ENCODE measurements at places on chromosomes 1 and 21.

GRCh38 chr1:158572226-158572625 lies 1.8 kb upstream of the OR6P1 start:
- no peak for DNase-seq

- peak; percentile 91 for DNase-seq
Measured at GRCh38 chr21:45308194-45309068, 20.7 kb upstream of the POFUT2 start.

DNA sequence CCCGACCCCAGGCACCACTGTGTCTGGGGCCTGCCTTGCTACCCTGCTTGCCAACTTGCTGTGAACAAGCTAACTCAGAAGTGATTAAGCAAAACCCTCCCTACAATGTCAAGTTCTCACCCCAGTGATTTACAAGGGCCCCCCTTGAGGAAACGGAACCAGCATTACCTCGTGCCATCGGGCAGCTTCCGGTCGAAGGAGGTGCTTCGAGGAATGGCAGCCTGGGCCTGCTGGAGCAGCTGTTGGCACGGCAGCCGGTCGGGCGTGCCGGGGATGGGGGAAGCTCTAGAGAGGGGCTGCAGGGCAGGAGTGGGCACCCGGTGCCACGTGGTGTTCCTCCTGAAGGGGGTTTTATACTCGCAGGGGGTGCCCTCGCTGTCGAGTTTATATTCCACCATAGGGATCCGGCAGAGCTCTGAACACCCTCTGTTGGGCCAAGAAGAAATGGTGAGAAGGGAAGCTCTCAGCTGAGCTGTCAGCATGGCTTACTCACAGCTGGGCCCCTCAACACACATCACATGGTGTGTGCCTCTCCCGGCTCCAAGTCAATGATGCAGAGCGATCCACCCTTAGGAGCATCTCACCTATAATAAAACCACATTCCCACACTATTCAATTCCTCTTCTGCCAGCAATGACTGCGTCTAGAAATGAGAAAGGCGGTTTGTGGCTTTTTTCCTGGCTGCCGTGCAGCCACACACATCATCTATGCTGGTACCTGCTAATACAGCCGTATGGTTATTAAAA lies 184.4 kb downstream of the SIPA1L2 start:
- DNase-seq, result no peak

DNA sequence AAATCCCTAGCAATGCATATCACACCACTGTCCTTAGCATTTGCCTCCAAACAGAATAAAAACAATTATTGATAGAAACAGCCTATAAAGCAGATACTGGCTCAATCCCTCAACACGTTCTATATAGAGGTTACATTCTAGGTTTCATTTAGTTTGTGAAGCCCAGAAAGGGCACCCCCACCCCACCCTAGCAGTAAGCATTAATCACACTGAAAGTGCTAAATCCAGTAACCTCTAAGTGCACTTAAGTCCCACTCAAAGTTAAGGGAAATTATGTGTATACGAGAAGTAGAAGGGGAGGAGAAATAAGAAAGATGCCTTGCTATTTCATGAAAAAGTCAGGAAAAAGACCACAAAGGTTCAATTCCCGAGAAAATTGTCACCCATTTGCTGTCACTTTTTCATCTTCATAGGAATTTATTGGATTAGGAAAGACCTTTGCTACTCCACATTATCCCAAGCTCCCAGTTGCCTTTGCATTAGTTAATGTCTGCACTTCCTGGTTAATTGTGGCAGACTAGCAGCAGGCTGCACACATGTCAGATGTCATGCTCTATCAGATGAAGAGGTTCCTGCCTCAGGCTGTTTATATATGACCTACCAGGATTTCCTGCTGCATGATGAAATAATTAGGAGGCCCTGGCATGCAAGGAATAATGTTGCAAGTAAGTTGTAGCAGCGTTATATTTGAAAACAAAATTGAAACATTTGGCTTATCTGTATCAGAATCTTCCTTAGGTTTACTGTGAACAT lies 54.5 kb upstream of the LHX8 start:
- no peak for DNase-seq

GRCh38 chr21:35316933-35317332 lies 267.8 kb upstream of the RUNX1 start:
- peak; percentile 92 for DNase-seq

DNA sequence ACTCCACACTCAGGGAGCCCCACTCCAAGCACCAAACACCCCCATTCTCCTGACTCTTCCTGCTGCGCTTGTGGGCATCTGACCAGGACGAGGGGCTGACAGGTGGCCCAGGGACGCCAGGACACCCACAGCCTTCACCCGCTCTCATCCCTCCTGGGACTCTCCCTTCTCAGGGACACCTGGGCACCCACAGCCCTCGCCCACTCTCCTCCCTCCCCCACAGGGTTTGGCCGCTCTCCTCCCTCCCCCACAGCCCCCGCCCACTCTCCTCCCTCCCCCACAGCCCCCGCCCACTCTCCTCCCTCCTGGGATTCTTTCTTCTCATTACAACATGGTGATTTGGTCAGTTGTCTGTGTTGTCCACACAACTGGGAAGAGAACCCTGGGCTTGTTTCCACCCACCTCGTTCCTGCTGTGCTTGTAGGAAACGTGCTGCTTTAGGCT lies 43.4 kb downstream of the PRDM15 start:
- no peak for DNase-seq

GRCh38 chr21:18369115-18369514 lies 34.5 kb downstream of the TMPRSS15 start:
- DNase-seq, result no peak

- DNase-seq, result no peak
Measured at GRCh38 chr1:39525366-39526165, 34.1 kb downstream of the BMP8A start.

DNA sequence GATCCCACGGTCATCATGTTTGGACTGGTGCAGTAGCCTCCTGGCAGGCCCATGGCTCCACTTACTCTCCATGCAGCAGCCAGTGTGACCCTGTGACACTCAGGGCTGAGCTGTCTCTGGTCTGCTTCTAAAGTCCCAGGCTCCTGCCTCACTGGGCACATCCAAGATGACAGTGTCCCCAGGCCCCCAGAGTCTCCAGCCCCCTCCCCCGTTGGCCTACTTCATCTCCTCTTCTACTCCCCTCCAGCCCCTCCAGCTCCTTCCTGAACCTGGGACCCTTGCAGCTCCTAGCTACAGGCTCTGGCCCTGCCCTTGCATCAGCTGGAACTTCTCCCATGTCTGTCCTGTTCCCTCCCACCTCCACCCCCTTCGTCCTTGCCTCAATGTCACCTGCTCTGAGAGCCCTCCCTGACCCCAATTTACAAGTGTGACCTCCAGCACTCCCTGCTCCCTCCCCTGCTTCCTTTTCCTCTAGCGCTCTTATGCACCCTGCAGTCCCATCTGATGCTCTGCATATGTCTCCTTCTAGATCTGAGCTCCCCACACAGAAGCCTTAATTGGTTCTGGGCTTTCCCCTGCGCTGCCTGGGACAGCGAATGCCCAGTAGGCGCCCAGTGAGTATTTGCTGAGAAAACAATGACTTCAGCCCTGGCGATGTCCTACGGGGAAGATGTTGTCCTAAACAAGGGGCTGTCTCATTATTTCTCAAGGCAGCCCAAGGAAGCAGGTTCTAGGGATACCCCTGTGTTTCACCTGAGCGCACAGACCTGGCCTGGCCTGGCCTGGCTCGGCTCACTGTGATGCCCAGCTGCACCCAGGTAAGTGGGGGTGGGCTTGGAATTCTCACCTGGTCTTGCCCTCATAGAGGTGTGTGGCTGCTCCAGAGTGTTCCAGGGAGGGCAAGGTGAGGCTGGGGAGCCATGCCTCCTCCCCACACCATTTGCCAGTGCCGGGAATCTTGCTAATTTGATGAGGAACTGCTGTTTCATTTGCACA lies 600.6 kb downstream of the PTPRU start:
- DNase-seq, result no peak

- no peak for DNase-seq
Measured at GRCh38 chr1:40391688-40392145, 18.2 kb downstream of the SMAP2 start.

DNA sequence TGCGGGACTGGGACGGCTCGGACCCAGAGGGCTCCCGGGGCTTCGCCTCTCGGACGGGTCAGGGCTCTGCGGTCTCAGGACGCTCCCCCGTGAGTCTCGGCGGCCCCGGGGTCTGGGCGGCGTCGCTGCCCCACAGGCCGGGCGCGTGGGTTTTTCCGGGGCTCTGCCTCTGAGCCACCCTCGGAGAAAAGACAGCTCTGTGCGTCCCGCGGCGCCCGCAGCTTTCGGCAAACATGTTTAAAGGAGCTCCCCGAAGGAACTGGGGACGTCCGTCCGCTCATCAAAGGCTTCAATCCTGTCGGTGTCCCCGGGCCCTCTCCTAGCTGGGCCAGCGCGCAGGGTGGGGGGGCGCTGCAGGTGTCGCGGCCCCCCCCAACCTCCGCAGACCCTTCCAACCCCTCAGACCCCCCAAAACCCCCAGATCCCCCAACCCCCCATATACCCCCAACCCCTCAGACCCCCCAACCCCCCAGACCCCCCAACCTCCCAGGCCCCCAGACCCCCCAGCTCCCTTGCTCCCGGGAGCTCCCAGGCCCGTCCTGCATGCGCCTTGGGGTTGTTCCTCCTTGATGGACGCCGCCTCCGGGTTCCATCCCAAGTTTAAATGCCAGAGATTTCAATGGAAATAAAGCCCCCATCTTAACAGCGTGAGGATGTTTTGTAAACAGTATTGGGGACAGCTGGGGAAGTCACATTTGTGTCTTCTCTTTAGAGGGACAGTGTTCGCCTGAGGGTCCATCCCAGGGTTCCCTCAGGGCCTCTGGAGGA lies 996 bp upstream of the C1orf159 start:
- no peak for DNase-seq

GRCh38 chr1:164654200-164654599 lies 95.2 kb downstream of the PBX1 start:
- no peak for DNase-seq

DNA sequence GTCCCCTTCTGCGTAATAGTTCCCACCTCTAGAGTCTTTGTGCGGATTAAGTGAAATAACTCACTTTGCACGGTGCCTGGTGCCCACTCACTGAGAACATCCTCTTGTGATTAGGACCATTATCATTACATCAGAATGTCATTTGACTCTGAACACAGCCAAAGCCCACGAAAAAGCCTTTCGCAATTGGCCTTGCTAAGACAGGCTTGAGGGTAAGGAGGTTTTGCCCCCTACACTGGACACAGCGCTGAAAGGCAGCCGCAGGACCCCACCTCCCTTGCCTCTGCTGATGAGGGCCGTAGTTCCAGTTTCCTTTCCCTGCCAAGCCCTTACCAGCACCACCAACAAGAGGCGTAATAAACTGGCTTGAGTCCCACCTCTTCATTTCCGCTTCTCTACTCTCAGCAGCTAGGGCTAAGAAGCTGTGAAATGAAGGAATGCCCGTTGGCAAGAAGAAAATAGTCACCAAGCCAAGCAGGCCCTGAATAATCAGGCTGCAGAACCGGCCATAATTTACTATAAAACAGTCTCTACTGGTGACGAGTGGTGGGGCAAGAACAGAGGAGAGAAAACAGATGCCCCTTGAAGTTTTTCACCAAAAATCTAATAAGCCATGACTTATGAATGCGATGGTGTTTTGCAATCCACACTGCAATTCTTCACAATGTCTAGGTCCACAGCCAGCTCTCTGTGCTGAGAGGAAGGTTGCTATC lies 53.1 kb downstream of the SH3GLB1 start:
- no peak for DNase-seq

GRCh38 chr1:19009882-19010321 lies 53.4 kb upstream of the IFFO2 start:
- peak; percentile 82 for DNase-seq

DNA sequence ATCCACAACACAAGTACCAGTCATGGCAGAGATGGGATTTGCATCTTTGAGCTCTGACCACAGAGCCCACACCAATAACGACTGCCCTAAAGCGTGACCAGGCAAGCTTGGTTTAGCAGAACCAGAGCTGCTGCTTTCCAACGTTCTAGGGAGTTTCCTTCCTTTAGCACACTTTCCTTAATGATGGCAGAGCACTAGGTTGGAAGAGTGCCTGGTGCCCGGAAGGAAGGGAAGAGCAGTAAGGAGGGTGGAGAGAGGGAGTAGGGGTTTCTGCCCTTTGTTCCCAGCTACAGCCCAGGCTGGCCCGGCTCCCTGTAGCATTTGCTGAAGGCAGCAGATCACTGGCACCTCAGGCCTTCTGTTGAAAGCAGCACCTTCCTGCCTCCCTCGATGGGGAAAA lies 6.1 kb upstream of the EVA1C start:
- DNase-seq, result no peak

DNA sequence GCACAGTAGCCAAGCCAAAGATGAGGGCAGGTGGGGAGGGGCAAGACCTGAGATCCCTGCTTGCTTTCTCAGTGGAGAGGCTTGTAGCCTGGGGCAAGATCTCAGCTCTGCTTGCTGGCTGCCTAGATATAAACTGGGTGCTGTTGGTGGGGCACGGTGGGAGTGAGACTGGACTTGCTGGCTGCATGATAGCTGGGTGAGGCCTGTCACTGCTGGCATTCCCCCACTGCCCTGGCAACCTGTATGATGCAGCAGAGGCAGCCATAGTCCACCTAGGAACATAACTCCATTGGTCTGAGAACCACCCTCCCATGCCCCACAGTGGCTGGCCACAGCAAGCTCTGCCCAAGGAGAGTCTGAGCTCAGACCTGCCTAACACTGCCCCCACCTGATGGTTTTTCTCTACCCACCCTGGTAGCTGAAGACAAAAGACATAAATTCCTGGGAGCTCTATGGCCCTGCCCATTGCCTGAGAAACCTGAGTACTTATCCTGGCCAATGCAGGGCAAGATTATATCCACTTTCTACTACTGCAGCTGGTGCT lies 261.9 kb upstream of the DEPDC1 start:
- no peak for DNase-seq

DNA sequence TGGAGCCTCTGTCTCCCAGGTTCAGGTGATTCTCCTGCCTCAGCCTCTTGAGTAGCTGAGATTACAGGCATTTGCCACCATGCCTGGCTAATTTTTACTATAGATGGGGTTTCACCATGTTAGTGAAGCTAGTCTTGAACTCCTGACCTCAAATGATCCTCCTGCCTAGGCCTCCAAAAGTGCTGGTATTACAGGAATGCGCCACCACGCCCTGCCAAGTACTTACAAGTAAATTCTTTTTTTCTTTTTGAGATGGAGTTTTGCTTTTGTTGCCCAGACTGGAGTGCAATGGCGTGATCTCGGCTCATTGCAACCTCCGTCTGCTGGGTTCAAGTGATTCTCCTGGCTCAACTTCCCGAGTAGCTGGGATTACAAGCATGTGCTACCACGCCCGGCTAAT lies 42.5 kb downstream of the RPRD2 start:
- DNase-seq, result no peak

DNA sequence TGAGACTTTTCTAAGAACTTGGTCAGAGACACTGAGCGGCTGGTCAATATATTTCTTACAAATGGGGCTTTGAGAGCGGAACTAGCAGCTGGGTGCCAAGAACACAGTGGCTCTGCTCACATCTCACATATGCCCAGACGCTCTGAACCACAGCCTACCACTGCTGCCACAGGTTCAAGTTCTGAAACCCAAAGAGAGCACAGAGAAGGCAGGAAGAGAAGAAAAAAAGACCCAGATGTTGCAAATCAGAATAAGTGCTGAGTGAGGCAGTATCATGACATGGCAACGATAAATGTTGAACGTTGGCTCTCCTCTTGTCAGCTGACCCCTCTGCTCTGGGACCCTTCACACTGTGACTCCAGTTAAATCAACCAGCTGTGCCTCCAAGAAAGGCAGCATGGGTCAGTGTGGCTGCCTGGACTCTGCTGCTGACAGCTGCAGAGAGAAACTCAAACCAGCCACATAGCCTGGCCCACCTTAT lies 26.4 kb downstream of the HIVEP3 start:
- no peak for DNase-seq

GRCh38 chr21:25649146-25649545 lies 10.1 kb downstream of the JAM2 start:
- DNase-seq, result no peak
